ENCODE measurements at places on chromosomes 7 and 10. TPM values are rescaled to one million over a fixed set of nuclear protein-coding genes. Genes with fewer than 3 reads are reported as not detected.

DNA sequence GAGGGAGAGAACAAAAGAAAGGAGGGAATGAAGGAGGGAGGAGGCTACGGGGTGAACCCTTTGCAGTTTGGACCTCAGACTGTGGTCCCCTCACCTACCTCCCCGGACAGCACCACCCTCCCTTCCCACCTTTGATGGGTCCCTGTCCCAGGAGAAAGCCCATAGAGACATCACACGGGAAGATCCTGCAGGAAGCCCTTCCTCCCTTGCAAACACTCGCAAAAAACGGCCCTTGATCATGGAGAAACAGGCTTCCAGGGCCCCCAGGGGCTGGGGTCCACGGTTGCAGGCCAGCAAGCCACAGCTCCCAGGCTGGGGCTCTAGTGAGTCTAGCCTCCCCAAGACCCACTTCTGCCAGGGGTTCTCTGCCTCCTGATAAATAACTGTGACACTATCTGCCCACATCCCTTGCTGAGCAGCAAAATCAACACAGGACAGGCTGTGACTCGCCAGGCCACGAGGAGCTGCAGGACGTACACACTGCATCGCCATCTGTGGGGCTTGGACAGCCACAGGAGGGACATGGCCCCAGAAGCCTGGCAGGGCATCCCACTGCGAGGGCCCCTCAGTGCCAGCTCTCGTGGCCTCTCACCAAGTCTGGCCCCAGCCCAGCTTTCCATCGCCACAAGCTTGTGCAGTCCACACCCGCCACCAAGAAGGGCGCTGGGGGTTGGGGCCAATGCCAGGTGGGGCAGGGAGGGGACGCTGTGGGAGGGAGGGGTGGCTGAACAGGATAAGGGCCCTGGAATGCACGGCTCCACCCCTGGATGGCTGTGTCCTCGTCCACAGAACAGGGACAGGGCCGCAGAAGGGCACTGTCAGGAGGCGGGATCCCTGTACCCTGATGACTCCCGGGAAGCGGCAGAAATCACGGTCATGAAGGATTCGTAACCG, 34.2 kb downstream of the PDGFA start:
- no peak overlapping the region for H3K27ac ChIP-seq
- H3K27me3 ChIP-seq: no peaks in the 10 kb centered on the region
- no peak for DNase-seq
- no peaks in the 10 kb centered on the region for H3K36me3 ChIP-seq

DNA sequence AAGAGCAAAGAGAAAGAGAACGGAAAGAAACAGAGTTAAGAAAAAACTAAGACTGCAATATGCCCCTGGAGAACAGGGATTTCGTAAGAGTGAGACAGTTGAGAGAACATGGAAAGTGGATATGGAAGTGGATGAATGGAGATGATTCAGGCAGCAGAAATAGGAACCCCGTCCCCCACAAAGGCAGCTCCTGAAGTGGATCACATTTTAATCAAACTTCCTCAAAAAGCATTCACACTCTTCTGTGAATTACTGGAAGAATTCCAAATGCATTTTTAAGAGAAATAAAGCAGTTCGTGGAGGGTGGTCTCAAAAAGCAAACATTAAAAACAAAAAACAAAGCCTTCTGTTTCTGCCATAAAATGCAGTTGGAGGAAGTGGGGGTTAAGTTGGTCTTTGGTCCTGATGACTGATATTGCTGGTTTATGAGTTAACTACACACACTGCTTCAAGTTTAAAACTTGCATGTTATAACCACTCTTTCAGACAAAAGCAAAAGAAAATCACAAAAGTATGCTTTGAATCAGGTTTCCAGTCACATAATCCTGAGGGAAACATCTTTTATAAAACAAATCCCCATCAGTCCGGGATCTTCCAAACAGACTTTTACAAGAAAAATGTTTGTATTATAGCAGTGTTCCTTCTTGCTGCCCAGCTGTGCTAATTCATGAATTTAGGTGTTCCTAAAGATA, 214.3 kb downstream of the FANK1 start:
- H3K4me3 ChIP-seq: no peak overlapping the region
- peak; percentile 78 for DNase-seq
- no peaks in the 10 kb centered on the region for H3K4me1 ChIP-seq
- no peaks in the 10 kb centered on the region for H3K27me3 ChIP-seq

- H3K4me3 ChIP-seq: no peak overlapping the region
- H3K27me3 ChIP-seq: no peaks in the 10 kb centered on the region
- H3K27ac ChIP-seq: no peak overlapping the region
- no peak for DNase-seq
Measured at GRCh38 chr7:50355817-50356178, 51.3 kb downstream of the IKZF1 start.

GRCh38 chr7:148503900-148504487, 86.6 kb upstream of the C7orf33 start:
- no peaks in the 10 kb centered on the region for H3K4me1 ChIP-seq
- H3K27me3 ChIP-seq: no peaks in the 10 kb centered on the region
- H3K4me3 ChIP-seq: no peak overlapping the region
- H3K27ac ChIP-seq: no peak overlapping the region

- H3K27me3 ChIP-seq: no peaks in the 10 kb centered on the region
- peaks cover 23% of the 10 kb centered on the region for H3K36me3 ChIP-seq
- no peak overlapping the region for H3K4me3 ChIP-seq
- H3K27ac ChIP-seq: no peak overlapping the region
- no peaks in the 10 kb centered on the region for H3K4me1 ChIP-seq
- no peak for DNase-seq
Measured at GRCh38 chr10:125802131-125802530, 20.9 kb downstream of the UROS start.

The HMX3 gene
- not detected for polyA plus RNA-seq

The UPK3BL2 gene
- polyA plus RNA-seq: 17.3 TPM

The FOXI2 gene
- polyA plus RNA-seq: not detected

The PDZD7 gene
- 0.83 TPM for polyA plus RNA-seq

Measured in lung (tissue), 17 donors.